ENCODE measurements at places on chromosomes 5 and 9. TPM values are rescaled to one million over a fixed set of nuclear protein-coding genes. Genes with fewer than 3 reads are reported as not detected.

Gene PCDHA10
- total RNA-seq, result under 0.01 TPM

Gene FAT2
- not detected for total RNA-seq

GRCh38 chr9:85528142-85528541 lies 213.6 kb downstream of the AGTPBP1 start:
- DNase-seq, result no peak

- no peak for DNase-seq
Measured at GRCh38 chr9:130311408-130312140, 46.0 kb downstream of the HMCN2 start.

GRCh38 chr9:111282845-111283244 lies 47.2 kb downstream of the OR2K2 start:
- no peak for DNase-seq

- no peak for DNase-seq
Measured at GRCh38 chr5:172786736-172787462, 15.9 kb upstream of the DUSP1 start.

Gene PCDHGB3
- 5.2 TPM for total RNA-seq

GRCh38 chr9:79686381-79687130 lies 114.8 kb downstream of the TLE4 start:
- DNase-seq, result peak; percentile 56

Gene FOXD4
- total RNA-seq, result 0.43 TPM

All from fibroblast of villous mesenchyme (primary cell).